ENCODE measurements at places on chromosomes 13 and 19. TPM values are rescaled to one million over a fixed set of nuclear protein-coding genes. Genes with fewer than 3 reads are reported as not detected.

LHB gene
- 1.4 TPM for total RNA-seq

- peaks cover 16% of the 10 kb centered on the region for H3K4me1 ChIP-seq
- H3K36me3 ChIP-seq = no peaks in the 10 kb centered on the region
- H3K27ac ChIP-seq = no peak overlapping the region
- peak; percentile 84 for DNase-seq
- H3K27me3 ChIP-seq = no peaks in the 10 kb centered on the region
Observed at GRCh38 chr13:106570299-106570852, 2.4 kb upstream of the ARGLU1 start.

BSPH1 gene
- not detected for total RNA-seq

- no peak for DNase-seq
- no peak overlapping the region for H3K4me3 ChIP-seq
- peaks cover 4% of the 10 kb centered on the region for H3K36me3 ChIP-seq
- no peaks in the 10 kb centered on the region for H3K27me3 ChIP-seq
- no peak overlapping the region for H3K27ac ChIP-seq
Observed at GRCh38 chr13:72864142-72865011, 82.4 kb downstream of the PIBF1 start.

- H3K4me1 ChIP-seq = peaks cover 2% of the 10 kb centered on the region
- no peaks in the 10 kb centered on the region for H3K36me3 ChIP-seq
- H3K27ac ChIP-seq = no peak overlapping the region
- no peak overlapping the region for H3K4me3 ChIP-seq
- no peak for DNase-seq
- no peaks in the 10 kb centered on the region for H3K27me3 ChIP-seq
Observed at GRCh38 chr13:30816736-30817135, 81.4 kb downstream of the ALOX5AP start.
